ENCODE measurements at places on chromosomes 12 and 14.

DNA sequence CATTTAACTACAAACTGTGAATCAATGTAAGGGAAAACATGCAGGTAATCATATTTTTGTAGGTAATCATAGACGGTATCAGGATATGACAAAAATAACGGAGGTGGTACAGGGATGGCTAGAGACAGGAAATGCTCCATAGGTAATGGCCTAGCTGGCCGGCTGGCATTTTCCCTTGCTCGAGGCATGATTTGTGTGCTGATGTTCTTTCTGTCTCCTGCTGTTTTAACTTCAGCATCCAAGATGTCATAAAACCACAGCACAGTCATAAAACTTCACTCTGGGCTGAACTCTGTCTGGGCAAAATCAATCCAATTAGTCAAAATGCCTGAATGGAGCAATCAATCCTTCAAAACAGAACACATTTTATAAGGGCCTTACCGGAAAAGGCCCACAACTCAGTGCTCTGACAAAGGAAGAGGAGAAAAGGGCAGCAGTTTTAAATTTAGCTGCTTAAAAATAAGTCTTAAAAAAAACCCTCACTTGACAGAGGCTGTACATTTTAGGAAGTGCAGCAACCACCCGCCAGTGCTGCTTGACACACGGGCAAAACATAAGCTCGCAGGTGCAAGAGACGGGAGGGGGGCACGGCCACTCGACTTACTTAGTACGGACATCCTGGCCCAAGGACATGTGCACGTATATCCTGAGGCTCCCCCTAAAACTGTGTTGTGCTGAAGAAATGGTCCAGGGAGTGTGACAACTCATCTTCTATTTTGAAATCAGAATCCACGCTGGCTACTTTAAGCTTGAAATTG is 40.5 kb upstream of the GPR68 start:
- DNase-seq: no peak

- DNase-seq: no peak
Measured at GRCh38 chr14:50344116-50344775, 32.1 kb downstream of the DMAC2L start.

DNA sequence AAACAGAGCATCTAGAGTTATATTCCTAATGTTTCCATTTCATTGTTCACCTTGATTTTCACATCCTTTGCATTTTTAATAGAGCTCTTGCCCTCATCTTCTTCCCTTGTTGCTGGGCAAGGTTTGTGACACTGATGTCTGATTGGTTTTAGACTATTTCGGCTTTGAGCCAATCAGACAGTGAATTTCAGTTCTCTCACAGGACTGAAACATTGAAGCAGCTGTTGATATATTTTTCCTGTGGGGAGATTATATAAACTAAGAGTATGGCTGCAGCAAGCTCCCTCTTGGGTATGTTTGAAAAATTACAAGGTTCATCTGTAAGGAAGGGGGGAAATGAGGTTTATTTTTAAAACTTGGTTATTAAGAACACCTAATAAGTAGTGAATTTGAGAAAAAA is 51.2 kb downstream of the ATF7IP start:
- no peak for DNase-seq

- no peak for DNase-seq
Measured at GRCh38 chr12:109786799-109787198, 46.4 kb downstream of the TRPV4 start.

DNA sequence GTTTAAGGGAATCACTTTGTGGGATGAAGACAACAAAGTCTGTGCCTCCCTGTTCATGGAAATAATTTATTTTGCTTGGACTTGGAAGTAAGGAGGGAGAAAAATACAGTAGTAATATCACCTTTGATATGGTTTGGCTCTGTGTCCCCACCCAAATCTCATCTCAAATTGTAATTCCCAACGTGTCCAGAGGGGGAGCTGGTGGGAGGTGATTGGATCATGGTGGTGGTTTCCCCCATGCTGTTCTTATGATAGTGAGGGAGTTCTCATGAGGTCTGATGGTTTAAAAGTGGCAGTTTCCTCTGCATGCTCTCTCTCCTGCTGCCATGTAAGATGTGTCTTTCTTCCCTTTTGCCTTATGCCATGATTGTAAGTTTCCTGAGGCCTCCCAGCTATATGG is 460.7 kb downstream of the NOVA1 start:
- no peak for DNase-seq

GRCh38 chr12:116241157-116241759 is 36.2 kb downstream of the MED13L start:
- DNase-seq: no peak

- no peak for DNase-seq
Measured at GRCh38 chr12:43222796-43223195, 329.2 kb downstream of the ADAMTS20 start.

- no peak for DNase-seq
Measured at GRCh38 chr12:59115526-59115925, 195.2 kb upstream of the LRIG3 start.

- no peak for DNase-seq
Measured at GRCh38 chr14:61430066-61430757, 108.8 kb downstream of the PRKCH start.
